ENCODE measurements at places on chromosomes 16 and 17.

DNA sequence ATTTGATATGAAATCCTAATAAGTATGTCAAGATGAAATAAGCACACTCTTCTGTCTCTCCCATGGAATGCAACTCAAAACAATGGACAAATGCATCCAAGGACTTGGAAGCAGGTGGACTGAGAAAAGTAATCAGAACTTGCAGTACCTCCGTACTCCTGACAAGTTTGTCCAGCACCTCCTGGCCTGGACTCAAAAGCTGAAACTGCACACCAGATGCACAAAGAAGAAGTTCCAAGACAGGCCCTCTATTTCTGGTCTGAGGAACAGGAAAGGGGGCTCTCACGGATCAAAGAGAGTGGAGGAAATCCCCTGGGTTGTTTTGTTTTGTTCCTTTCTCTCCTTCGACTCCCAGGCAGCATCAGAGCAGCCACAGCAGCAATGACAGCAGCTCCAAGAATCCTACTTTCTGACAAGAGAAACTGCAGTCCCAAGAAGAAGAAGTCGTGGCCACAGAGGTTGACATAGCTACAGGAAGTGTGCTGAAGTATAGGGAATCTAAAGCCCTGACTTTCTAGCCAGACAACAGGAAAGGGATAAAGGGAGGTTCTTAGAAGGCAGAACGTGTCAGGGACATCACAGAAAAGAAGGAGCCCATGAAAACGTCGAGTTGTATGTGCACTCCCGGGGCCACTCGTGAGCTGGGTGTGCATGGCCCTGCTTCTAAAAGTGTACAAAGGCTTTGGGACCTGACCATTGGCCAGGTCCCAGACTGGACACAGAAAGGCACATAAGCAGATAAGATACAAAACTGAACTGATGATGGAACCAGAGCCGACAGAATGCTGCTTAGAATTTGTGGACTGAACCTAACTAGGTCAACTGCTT is 29.3 kb downstream of the AKAP10 start:
- no peak for DNase-seq

DNA sequence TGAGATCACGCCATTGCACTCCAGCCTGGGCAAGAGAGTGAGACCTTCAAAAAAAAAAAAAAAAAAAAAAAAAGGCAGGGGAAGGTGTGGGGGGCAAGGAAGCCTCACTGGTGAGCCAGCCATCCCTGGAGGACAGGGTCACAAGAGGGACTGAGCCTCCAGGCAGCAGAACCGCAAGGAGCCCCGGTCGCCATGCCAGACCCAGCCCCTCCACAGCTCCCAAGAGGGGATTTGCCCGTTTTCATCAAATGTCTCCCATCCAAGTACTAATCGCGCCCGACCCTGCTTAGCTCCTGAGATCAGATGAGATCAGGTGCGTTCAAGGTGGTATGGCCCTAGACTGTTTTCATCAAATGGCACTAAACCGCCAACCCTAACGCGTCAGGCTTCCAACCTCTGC is 2.9 kb downstream of the SLC38A8 start:
- no peak for DNase-seq

DNA sequence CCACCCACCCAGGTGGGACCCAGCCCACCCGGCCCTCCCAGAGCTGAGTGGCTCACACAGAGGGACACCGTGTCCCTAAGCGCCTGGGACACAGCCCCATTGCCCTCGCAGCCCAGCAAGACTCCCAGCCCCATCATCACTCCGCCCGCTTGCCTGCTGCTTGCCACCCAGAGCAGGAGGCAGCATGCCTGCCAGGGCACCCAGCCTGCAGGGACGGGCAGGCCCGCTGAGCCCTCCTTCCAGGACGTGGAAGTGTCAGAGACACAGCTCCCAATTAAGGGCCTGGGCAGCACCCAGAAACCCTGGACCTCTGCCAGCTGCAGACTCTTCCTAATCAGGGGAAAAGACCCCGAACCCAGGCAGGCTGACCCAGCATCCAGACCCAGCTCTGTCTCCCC is 17.2 kb upstream of the OSGIN1 start:
- no peak for DNase-seq

DNA sequence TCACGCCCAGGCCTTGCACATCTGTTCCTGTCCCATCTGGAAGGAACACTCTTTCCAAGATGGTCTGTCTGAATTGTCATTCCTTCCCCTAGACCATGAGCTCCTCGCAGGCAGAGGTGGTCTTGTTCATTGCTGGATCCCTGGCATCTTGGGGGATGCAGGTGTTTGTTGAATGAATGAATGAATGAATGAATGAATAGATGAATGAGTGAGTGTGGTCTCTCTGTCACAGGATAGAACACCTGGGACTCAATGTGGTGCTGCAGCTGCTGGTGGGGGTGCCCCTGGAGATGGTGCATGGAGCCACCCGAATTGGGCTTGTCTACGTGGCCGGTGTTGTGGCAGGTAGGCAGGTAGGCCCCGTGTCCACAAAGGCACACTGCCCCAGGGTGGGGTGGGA is 32.2 kb downstream of the RHBDL3 start:
- no peak for DNase-seq
